ENCODE measurements at places on chromosomes 12 and 14.

- DNase-seq = no peak
Measured at GRCh38 chr14:96888593-96888992, 91.4 kb downstream of the VRK1 start.

DNA sequence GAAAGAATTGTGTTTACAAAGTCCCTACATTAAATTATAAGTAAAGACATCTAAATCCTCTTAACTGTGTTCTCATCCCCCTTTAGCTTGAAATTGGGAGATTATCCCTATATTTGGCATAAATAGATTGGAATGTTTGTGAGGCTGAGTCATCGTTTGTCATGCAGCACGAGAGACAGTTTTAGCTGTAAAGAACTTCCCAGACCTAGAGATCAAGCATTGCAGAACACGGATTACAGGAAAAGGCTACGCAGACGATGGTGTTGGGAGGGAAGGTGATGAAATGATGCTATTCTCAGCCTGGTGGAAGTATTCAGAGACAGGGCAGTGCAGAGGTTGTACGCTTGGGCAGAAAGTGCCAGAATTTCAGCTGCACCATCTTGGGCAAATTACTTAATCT is 93.8 kb downstream of the PTPRB start:
- DNase-seq = no peak

- no peak for DNase-seq
Measured at GRCh38 chr12:42299392-42300308, 26.2 kb downstream of the ZCRB1 start.

- DNase-seq = no peak
Measured at GRCh38 chr14:105806568-105806967, 280.2 kb downstream of the TMEM121 start.

DNA sequence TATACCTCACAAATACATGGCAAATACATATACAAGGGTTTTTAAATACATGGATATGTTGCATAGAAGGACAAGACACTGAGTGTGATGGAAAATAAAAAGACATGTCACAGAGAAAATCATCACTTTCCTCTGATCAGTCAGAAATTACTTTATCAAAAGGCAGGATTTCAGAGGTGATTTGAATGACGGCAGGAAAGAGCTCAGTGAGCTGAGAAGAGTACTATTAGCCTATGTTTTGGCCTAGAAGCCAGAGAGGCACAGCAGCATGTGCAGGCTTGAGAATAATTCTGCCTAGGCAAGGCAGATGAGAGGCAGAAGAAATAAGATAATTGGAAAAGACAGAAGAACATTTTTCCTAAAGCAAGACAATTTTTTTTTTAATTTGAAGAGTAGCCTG is 94.9 kb downstream of the BCAT1 start:
- no peak for DNase-seq

DNA sequence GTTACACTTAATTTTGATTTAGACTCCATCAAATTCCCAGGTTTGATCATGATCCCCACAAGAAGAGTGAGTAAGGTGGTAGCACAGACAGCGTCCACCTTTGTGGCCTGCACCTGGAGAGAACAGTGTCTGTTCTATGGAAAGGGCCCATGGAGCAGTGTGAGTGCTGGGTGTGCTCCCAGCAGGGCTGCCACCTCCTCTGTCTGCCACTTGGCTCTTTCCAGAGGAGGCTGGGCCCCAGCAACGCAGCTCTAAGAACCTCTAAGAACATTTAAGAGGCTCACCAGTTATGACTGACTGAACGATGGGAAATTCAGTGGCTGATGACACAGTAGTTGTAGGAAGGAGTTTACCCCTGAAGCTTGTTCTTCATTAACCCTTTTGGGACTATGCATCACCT is 17.3 kb downstream of the VDR start:
- no peak for DNase-seq

DNA sequence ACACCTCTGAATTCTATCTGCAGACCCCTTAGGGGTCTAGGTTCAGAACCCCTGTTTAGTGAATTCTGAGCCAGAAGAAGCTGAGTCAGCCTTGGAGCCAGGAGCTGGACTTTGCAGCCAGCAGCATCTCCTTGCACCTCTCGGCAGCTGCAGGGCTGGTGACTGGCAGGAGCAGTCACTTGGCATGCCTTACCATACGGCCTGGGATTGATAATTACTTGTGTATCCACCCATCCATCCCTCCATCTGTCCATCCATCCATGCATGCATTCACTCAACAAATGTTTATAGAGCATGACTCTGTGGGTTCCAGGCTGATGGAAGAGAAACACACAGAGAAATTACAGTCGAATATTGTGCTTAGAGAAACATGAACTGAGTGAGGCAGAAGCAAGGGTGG is 67.5 kb upstream of the PRIMA1 start:
- no peak for DNase-seq

- peak; percentile 58 for DNase-seq
Measured at GRCh38 chr12:76558684-76559399, 729 bp downstream of the OSBPL8 start.

DNA sequence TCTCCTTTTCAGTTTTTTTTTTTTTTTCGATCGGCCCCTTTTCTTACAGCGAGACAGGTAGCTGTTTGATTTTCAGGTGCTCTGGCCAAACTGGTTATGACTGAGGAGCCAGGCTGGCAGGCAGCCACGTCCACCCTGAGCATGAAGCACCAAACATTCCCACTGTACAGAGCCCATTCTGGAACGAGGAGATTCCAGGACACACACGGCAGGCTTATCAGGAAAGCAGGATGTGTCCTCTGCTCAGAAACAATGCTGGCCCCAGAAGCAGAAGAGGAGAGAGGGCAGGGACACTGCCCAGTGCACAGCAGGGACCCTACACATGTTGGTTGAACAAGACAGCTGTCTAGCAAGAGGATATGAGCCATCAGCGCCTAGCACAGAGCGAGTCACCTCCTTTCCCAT is 3.7 kb upstream of the KRT2 start:
- DNase-seq = no peak

- no peak for DNase-seq
Measured at GRCh38 chr12:101108130-101108529, 101.9 kb downstream of the SLC5A8 start.

- DNase-seq = no peak
Measured at GRCh38 chr12:121484967-121485366, 85.0 kb downstream of the RNF34 start.

DNA sequence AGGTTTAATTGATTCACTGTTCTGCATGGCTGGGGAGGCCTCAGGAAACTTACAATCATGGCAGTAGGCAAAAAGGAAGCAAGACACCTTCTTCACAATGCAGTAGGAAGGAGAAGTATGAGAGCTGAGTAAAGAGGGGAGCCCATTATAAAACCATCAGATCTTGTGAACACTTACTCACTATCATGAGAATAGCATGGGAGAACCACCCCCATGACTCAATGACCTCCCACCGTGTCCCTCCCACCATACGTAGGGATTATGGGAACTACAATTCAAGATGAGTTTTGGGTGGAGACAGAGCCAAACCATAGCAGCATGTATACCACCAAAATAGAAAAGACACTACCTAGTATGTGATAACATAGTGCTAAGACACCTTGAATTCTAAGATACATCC is 2.9 kb upstream of the HMGA2 start:
- DNase-seq = no peak

- DNase-seq = no peak
Measured at GRCh38 chr14:50778721-50779483, 52.1 kb downstream of the NIN start.

GRCh38 chr12:117872546-117873169 is 96.1 kb downstream of the KSR2 start:
- DNase-seq = no peak

DNA sequence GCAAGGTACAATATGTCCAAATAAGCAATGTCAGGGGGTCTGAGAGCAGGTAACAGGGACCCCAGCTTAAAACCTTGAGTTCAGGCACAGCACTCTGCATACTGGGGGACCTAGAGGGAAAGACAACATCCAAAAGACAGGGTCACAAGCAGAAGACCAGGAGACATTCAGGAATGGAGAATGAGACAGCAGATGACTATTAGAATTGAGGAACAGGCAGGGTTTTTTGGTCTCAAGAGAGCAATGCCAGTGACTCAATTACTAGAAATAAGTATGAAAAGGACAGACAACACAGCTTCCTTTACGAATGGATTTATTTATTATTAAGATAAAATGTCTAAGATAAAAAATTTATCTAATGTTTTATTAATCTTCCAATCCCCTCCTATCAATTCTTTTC is 223.0 kb downstream of the PTPRO start:
- no peak for DNase-seq

DNA sequence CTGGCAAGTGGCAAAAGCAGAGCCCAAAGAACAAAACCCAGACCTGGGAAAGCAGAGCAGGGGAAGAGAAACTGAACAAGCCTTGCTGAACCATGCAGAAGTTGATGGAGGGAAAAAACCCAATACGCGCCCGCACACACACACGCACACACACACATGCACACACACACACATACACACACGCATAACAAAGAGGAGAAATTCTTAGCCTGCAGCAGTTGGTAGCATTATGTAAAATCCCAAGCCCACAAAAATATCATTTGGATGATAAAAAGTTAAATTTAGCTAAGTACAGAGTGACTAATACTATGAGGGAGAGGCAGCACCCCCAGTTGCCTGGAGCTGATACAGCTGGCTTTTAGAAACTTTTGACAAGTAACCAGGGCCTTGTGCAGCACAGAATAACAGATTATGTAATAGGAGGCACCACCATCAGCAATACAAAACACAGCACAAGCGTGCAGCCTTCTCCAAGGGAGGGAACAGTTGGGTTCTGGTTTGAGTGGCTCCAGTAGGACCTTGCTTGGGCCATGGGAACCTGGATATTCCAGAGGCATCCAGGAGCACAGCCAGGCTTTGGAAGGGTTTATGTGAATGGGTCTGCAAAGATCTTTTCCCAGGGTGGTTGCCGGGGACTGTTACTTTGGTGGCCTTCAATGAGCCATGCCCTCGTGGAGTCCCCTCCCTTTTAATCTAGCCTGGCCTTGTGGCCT is 35.3 kb downstream of the PITPNM2 start:
- DNase-seq = no peak

GRCh38 chr14:55921511-55921910 is 196.7 kb upstream of the PELI2 start:
- DNase-seq = no peak

DNA sequence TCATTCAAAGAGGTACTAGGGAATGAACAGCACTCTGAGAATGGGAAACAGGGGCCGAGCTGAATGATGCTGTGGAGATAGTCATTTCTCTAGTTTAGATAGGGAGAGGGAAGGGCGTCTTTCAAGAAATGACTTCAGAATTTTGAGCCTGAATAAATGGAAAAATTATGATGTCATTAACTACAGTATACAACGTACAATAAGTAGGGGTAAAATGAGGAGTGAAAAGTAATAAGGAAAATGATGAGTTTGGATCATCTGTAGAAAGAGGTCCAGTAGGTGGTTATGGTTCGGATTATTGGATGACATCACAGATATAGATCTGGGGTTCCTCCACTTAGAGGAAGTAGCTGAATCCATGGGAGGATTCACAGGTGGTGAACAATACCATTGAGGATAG is 960.0 kb downstream of the DIO2 start:
- no peak for DNase-seq

DNA sequence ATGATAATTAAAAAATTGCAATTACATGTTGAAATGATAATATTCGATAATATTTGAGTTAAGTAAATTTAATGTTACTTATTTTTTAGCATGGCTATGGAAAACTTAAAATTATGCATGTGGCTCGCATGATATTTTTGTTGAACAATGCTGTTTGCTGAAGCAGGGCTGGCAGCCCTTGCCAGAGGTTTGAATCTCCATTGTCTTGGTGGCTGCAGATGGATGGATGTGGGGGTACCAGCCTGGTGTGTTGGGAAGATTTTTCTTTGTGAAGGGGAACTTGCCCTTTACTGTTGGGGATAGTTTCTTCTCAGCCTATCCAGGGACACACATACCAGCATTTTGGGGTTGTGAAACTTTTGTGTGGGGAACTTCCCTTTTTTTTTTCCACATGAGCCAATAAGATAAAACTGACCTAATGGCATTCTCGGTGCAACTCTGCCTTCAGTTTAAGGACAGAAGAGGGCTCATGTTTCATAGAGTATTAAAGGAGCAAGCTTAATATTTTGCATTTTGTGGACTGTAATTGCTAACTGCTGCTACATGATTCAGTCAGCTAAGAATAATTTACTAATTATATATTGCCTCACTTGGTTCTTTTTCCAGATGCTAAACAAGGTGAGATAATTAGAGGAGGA is 8.8 kb downstream of the RASSF3 start:
- DNase-seq = no peak

DNA sequence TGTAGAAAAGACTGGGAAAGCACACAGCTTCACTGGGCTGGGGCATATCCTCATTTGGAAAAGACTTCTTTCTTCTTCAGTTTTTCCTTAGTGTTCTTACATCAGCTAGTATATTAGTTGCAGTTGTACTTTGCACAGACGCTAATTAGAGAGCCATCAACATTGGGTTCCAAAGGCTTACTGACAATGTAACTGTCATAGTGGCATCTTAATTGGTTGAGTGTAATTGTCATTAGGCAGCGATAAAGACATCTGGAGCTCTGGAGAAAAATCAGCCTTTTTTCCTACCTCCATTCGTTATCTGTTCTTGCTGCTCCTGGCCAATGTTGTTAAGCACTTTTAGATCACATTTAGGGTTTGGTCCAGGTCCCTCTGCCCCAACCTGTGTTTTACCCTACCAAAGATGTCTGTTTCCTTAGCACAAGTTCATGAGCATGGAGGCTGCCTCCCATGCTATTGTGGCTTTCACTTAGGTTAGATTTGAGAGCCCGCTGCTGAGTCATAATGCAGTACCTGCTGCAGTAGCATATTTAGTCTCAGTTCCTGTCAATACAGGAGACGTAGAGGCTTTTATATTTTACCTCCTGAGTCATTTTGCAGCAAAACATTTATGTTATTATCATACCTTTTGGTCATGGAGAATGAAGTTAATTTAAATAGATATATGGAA is 49.2 kb downstream of the FBXW8 start:
- no peak for DNase-seq

- no peak for DNase-seq
Measured at GRCh38 chr14:55059333-55059732, 7.9 kb downstream of the MAPK1IP1L start.

DNA sequence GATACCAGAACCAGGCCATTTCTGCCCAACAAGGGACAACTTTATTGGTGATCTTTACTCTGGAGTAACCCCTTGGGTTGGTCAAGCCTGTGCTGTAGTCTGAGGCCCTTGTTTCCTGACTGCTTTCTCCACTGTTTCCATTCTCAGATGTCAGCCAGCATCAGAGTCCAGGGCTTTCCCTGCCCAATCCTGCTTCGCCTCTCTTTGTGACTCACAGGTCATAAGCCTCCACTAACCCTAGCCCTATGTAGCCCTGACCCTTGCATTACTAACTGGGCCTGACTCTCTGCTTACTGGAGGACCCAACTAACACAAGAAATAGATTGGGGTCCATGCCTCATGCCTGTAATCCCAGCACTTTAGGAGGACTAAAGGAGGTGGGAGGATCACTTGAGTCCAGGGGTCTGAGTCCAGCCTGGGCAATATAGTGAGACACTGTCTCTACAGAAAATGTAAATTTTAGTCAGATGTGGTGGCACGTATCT is 8.6 kb upstream of the SNRNP35 start:
- no peak for DNase-seq

Data from stimulated activated CD8-positive, alpha-beta memory T cell treated with anti-CD3 and anti-CD28 coated beads, Interleukin-4, amount 100 ng/mL, for 1 hour (primary cell).